ENCODE measurements at places on chromosomes 1 and 21.

- no peak for DNase-seq
Observed at GRCh38 chr1:199690496-199690895, 337.0 kb upstream of the NR5A2 start.

- DNase-seq, result no peak
Observed at GRCh38 chr1:165444897-165445370, at the start of gene RXRG. RXRG (minus strand) TSS chr1:165445126; CDS start chr1:165444893, 233 bp downstream.

- DNase-seq, result no peak
Observed at GRCh38 chr1:197572169-197572568, 203.1 kb downstream of the DENND1B start.

DNA sequence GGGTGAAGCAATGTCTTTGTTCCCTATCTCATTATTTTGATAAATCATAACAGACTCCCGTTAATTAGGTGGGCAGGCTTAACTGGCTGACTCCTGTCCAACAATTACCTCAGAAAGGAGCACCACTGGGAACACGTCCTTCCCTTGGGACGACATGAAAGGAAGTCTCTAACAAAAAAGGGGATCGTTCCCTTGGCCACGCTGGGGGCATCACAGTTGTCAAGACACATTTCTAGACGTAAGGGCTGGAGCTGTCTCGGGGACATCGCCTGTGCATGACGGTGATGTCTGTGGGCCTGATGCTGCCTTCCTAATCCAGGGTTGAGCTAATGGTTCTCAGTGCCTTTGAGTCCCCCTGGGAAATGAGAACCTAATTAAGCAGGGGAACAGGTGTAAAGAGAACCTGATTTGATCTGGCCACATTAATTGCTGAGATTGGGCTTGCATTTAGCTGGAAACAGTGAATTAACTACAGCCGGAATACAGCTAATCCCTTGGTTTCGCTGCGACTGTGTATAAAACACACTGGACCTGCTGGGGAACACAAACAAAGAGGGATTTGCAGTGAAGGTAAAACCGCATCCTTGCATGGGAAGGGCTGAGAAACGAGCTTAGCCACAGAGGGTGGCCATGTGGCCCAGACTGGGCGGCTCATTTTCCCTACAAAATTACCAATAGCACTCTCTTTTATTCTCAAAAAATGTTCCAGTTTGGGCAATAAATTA is 111.8 kb downstream of the MRPS6 start:
- DNase-seq, result no peak

DNA sequence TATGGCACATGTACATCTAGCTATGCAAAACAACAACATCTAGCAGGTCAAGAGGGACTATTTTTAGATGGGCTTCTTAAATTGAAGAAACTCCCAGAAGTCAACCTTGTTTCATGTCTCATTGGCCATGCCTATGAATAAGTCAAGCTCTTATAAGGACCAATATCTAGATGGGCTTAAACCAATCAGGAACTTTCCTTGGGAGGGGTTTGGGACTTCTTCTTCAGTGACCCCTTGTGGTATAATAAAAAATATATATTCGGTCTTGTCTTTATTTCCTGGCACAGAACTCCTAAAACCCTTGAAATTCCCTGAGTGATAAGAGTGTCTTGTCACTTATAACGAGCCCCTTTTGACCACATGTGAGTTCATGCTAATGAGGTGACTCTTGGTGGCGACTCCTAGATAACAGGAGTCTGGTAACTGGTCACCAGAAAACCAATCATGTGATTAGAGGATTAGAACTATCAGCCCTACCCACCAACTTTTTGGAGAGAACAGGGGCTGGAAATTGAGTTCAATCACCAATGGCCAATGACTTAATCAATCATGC is 218.3 kb downstream of the HHIPL2 start:
- no peak for DNase-seq

DNA sequence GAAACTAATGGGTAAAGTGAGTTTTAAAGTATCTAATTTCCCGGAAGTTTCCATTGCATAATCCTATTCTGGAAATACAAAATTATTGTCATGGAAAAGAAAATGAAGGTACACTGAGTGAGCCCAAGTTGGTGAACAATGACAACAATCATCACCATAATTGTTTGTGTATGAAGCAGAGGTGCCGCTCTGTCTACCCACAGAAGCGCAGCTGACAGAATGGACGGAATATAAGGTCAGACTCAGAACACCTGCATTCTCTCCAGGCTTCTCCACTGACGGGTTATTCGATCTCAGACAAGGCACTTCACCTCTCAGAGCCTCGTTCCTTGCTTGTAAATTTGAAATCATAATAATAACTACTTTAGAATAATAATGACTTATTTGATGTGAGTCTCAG is 99.1 kb upstream of the NGF start:
- no peak for DNase-seq

DNA sequence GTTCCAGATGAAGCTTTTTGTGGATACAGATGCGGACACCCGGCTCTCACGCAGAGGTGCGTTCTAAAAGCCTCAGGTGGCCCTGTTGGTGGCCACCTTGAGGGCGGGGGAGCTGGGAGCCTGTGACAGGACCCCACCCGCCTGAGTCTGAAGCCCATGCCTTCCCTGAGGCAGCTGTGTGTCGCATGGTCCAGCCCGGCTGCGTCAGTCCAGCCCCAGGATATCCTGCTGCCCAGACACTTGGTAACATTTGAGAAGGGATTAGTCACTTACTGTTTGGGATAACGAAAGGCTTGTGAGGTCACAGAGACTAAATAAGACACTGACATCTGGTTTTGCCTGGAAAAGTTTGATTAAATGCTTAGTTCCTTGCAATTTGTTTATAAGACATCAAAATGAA is 68.9 kb downstream of the UCK2 start:
- DNase-seq, result no peak

GRCh38 chr1:38249001-38249400 is 202.4 kb upstream of the POU3F1 start:
- no peak for DNase-seq

GRCh38 chr21:28750565-28750964 is 242.1 kb downstream of the LTN1 start:
- no peak for DNase-seq

DNA sequence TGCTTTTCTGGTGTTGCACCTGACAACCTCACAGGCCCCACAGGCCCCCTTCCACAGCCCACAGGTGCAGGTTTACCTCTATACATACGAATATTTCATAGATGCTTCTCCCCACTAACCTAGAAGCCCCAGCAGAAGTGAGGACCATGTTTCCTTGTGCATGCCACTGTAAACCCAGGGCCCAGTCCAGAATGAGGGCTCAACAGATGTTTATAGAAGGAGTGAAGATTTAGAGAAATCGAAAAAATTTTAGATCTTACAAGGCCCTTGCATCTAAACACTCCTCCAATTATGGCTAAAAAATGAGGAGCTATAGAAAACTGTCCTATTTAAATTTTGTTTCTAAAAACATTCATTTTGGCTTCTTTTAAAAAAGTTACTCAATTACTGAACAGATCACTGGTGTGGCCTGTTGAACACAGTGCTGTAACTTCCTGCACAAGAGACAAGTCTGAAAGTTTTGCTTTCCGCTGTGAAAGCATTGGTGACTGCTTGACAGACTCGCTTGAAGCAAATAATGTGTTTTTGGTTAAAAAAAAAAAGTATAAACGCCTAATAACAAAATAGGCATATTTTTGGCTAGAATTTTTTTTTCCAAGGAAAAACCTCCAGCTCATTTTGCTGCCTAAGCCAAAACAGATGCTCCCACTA is 1.2 kb downstream of the ABCB10 start:
- DNase-seq, result peak; percentile 50

All from GM19239 (cell line).